ENCODE measurements at places on chromosomes 12 and 14.
A peak's percentile ranks its signal among the peaks of the same experiment; 100 is the strongest.

DNA sequence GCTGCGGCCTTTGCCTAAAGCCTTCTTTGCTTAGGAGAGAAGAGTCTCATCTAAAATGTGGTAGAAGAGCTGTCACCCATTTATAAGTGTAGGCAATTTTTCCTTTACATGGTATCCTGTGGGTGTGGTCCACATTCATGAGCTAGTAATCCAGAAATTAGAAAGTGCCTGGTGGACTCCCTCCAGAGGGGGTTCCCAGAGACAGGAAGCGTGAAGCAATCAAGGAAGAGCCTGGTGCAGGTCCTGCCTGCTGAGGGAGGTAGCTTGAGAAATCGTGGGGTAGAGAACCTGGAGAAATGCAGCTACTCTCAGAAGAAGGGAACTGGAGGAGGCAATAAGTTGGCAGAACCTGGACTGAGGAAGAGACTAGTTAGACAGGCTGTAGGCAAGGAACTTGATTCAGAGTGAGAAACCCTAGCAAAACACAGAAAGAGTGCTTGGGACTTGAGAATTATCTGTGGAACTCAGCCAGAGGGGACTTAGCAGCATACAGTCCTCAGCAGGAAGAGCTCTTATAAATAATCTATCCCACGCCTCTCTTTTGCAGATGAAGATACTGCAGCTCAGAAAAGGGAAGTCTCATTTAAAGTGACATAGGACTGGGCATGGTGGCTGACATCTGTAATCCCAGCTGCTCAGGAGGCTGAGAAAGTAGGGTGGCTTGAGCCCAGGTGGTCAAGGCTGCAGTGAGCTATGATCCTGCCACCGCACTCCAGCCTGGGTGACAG, 182.4 kb upstream of the CCND2 start:
- no peak for DNase-seq

GRCh38 chr14:59704054-59704645, 127.5 kb upstream of the CCDC175 start:
- DNase-seq, result no peak

GRCh38 chr12:65501093-65501621, 222.7 kb downstream of the MSRB3 start:
- DNase-seq, result no peak

DNA sequence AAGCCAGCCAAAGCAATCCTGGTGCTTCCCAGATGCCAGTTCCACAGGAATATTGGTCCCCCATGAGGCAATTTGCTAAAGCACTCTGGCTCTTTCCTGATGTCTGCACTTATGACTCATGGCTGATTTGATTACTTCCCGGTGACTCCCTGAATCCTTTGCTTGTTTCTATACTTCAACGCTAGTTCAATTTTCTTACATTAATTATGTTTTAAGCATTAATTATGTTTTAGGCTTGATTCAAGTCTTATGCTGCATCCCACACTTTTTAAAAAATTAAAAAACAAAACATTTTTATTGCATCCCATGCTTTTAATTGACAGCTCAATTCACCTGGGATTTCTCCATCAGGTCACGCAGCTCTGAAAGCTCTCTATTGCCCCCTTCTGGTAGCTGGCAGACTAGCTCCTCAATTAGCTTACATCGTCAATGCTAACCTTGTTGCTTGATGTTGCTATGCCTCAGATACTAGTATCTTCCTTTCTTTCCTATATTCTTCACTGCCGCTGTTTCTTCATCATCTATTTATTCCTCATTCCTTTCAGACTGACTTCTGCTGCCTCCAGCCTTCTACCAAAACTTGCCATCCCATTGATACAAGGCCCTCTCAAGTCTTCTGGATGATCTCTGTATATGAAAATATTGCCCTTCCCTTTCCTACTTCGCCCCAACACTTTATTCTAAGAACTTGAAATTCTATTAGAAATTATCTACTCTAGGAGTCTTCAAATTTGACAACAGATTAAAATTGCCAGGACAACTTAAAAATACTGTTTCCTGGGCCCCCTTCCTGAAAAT, 32.0 kb downstream of the TSHR start:
- peak; percentile 65 for DNase-seq

DNA sequence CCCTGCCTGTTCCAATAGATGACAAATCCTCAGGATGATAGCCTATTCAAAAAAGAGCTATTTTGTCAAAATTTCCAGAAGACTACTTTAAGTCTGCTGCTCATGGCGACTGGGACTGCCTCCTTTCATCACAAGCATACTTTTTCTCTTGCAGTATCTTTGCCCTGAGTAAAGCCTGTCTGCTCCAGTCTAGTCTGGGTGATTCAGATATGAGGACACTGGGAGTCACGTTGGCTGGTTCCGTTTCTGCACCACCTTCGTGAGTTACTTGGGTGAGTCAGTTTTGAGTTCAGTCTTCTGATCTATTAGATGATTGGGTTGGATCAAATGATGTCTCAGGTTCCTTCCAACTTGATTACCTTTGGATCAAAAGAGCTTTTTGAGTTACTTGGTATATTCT, 301.3 kb upstream of the STXBP6 start:
- no peak for DNase-seq

DNA sequence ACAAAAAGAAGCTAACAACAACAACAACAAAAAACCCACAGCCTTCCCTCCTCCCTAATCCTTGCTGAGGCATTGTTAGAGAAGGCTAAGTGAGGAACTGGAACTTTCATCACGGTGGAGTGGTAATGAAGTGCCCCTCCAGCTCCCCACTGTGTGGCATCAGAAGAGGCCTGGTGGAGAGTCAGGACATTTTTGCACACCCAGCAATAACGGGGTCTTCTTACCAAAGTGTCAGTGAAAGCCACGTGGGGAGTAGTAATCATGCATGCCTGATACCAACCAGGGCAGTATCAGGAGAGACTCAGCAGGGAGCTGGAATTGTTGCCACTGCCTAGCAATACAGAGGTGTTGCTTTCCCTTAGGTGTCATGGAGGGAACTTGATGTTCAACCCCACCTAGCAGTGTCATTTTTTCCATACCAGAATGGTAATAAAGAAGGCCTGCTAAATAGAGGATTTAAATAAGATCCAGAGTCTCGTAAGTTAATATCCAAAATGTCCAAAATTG, 299.7 kb upstream of the RGS6 start:
- DNase-seq, result no peak

DNA sequence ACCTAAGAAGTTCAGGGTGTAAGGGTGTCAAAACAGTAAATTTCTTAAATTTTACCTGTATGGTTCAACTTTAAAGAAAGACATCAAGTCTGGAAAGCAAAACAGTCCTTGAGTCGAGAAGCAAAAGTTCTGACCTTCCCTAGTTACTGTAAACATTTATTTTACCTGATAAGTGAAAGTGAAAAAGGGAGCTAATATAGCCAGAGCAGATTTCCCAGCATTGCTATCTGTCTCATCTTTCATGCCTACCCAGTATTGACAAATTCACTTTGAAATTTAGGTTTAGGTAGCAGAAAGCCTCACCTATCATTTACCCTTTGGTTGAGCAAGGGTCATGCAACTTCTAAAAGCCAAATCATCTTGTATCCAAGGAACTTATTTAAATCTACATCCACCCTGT, 24.5 kb downstream of the SLC38A4 start:
- DNase-seq, result no peak

DNA sequence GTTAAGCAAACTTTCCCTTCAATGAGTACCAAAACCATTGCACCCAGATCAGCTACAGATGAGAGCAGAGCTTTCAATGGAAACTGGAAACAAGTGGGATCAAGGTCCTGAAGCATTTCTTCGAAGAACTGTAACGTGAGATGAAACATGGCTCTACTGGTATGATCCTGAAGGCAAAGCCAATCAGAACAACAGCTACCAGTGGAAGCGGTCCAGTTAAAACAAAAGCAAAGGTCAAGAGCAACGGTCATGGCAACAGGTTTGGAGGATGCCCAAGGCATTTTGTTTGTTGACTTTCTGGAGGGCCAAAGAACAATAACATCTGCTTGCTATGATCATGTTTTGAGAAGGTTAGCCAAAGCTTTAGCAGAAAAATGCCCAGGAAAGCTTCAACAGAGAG, 137.9 kb upstream of the CPSF6 start:
- DNase-seq, result no peak

DNA sequence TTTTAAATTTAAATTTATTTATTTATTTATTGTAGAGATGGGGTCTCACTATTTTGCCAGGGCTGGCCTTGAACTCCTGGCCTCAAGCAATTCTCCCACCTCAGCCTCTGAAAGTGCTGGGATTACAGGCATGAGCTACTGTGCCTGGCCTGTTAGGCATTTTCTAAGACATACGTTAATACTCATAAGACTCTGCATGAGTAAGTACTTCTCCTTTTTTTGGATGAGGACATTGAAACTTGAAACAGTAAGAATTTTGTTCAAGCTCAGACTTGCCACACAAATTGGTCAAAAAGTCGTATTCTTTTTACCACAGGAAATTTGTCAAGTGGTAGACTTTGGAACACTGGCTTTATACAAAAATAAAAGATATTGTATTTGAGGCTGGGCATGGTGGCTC, 187.4 kb upstream of the RASSF8 start:
- peak; percentile 29 for DNase-seq

- DNase-seq, result no peak
These were observed 101.4 kb downstream of the DUSP16 start for GRCh38 chr12:12460935-12461922.

- DNase-seq, result no peak
These were observed 23.5 kb downstream of the ADGRD1 start for GRCh38 chr12:130977046-130977742.

DNA sequence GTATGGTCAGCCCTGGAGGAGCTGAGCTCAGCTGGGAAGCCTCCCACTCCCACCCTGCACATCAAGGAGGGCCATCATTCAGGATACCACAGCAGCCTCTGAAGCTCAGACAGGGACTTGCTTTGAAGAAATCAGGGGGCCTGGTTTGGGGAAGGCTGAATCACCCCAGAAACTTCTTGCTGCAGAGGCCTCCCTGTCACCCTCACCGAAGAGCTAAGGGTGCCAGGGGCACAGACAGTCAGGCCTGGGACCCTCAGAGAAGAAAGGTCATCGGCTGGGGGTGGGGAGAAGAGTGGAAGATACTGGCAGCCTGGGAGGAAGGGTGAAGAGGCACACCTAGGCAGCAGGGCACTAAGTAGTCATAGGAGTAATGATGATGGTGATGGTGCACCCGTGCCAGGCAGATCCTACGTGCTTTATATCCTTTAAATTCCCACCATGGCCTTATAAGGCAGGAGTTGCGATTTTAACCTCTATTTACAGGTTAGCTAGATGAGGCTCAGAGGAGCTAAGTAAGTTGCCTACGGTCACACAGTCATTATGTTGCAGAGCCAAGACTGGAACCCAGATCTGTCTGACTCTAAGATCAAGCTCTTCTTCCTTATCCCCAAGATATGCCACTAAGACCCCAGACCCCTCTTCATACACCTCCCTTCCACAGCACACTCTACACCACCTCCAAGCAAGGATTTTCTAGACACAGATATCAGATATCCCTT, 28.5 kb upstream of the PNMA1 start:
- no peak for DNase-seq

DNA sequence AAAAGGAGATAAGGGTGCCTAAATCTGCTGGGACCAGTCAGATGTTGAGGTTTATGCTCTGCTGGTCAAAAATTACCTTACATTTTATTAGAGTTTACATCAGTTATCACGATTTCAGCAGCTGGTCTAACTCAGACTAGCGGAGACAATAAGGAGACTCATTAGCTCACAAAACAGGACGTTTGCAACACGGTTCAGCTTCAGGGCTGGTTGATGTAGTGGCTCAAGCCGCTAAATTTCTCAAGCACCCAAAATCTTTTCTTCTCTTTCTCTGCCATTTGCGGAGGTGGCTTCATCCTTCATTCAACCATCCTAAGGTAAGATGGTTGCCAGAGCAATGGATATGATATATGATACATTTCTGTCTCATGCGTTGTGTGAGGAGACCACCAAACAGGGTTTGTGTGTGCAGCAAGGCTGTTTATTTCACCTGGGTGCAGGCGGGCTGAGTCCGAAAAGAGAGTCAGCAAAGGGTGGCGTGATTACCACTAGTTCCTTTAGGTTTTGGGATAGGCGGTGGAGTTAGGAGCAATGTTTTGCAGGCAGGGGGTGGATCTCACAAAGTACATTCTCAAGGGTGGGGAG, 30.3 kb upstream of the CLIP1 start:
- no peak for DNase-seq
